ENCODE measurements at places on chromosomes 7 and 10.

- no peak for DNase-seq
Measured at GRCh38 chr10:24853661-24854060, 98.7 kb downstream of the PRTFDC1 start.

DNA sequence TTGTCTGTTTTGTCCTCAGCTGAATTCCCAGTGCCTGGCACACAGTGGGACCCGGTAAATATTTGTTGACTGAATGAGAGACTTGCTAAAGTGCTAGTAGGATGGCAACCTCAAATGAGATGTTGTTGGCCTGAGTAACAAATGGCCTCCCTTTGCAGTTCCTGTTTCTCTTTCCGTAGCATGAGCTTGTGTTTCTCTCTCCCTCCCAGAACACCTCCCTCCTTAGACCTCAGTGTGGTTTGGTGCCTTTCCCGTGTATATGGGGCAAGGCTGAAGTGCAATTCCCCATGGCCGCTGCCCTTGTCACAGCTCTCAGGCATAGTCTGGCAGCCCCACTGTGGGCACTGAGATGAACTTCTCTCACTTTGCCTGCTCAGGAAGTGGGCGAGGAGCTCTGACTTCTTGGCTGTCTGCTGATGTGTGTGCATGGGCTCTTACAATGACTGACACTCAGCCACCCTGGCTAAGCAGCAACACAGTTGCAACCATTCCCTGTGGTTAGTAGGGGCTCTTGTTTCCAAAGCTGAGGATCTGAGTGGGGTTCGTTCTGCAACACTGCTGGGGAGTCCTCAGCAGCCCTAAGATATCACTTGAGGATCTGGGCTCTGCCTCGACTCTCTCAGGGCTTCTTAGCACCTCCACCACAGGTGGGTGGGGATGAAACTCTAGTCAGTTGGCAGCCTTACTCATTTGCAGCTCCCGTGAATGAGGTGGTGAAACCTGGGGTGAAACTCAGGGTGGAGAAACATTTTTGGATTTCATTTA is 136.1 kb downstream of the ICA1 start:
- DNase-seq, result no peak

DNA sequence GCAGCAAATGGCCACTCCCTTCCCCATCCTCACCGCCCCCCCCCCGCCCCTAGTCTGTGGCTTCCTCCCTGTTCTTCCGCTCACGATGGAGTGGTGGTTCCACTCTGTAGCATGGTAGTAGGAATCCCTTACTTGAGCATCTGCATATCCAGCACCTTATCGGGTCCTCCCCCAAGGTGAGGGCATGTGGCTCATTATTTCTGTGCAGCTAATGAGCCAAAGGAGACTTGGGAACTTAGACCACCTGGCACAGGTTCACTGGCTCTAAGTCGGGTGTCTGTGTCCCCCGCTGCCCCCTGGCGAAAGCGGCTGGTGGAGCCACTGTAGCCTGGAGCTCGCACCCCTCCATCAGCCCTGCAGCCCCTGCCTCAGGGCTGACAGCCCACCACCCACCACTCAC is 22.8 kb upstream of the GPR26 start:
- no peak for DNase-seq

DNA sequence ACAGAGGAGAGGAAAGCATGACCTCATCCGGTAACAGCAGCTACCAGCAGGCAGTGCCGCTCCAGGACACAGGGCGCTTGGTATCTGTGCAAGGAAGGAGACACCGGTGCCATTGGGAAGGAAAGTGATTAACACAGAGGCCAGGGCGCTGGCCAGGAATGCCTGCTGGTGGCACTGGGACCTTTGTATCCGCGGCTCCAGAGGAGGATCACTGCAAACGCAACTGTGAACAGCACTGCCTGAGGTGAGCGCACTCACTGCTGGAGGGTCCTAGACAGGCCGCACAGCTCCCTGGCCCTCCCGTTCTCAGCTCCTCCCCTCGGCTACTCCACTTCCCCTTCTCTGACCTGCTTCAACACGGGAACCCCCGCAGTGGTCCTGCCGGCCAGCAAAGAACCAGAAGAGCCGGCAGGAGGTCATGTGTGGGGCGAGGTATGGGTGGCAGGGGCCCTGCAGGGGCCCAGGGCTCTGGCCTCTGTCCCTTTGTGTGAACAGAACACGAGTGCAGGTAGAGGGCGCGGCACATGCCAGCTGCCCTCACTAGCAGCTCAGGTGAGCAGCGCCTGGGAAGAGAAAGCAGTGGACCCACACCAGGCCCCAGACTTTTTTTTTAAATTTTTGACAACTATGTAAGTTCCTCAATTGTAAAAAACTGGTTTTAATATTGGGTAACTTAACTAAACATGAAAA is 107.6 kb downstream of the VIPR2 start:
- DNase-seq, result no peak

Data from D341Med (cell line).